ENCODE measurements at places on chromosomes 1 and 21.
A peak's percentile ranks its signal among the peaks of the same experiment; 100 is the strongest.

DNA sequence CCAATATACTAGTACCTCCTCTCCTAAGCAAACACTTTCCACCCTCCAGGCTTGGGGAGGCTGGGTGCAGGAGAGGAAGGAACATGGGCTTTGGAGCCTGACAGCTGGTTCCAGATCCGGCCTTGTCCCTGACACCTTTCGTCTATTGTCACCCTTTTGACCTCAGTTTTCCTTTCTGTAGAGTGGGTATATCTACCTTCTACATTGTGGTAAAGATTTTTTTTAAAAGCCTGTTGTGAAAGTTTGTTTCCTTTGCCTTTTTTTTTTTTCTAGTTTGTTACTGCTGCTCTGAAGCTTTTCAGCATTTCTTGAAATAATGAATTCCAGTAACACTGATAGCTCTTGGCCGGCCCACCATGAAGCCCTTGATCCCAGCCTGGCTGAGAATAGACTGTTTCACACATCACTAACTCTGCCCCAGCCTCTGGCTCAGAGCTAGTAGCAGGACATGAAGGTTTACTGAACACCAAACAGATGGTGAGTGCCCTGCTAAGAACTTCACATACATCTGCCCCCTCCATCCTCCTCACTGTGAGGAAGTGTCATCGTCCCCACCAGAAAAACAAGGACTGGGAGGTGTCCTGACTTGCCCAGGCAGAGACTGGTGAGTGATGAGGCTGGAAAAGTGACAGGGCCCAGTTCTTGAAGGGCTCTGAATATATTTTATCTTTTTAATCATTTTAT is 33.0 kb upstream of the ID3 start:
- DNase-seq = peak; percentile 21

GRCh38 chr1:59126366-59126765 is 170.5 kb upstream of the FGGY start:
- DNase-seq = no peak

DNA sequence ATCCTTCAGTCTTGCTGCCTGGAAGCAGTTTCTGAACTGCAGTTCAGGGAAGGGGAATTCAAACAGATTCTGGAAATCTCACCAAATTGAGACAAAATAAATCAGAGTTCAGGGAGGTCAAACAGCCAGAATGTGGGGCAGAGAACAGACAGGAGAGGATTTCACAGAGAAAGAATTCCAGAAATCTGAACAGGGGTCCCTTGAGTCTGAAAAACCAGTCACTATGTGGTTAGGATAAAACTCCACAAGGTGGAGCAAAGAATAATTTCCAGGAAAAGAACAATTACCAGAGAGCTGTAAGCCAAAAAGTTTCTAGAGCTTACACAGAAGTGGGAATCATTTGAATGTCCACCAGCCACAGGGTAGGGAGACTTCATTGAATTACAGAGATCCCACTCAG is 84.7 kb downstream of the URB2 start:
- DNase-seq = peak; percentile 6

GRCh38 chr1:205802060-205802459 is 10.9 kb downstream of the SLC41A1 start:
- no peak for DNase-seq

- peak; percentile 82 for DNase-seq
Measured at GRCh38 chr1:246930830-246931548, 759 bp downstream of the AHCTF1 start.

GRCh38 chr1:30196872-30197638 is 526.3 kb downstream of the MATN1 start:
- no peak for DNase-seq

DNA sequence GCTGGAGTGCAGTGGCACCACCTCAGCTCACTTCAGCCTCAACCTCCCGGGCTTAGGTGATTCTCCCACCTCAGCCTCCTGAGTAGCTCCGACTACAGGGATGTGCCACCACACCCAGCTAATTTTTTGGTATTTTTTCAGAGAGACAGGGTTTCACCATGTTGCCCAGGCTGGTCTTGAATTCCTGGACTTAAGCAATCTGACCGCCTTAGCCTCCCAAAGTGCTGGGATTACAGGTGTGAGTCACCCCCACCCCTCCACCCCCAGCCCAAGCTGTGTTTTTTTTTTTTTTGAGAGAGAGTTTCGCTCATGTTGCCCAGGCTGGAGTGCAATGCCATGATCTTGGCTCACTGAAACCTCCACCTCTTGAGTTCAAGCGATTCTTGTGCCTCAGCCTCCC is 75.4 kb downstream of the NKAIN1 start:
- no peak for DNase-seq

GRCh38 chr1:29809446-29810120 is 573.3 kb downstream of the PTPRU start:
- no peak for DNase-seq

GRCh38 chr1:109386054-109386717 is 11.5 kb downstream of the SORT1 start:
- DNase-seq = no peak

GRCh38 chr1:150477320-150477719 is 9.9 kb upstream of the TARS2 start:
- no peak for DNase-seq

DNA sequence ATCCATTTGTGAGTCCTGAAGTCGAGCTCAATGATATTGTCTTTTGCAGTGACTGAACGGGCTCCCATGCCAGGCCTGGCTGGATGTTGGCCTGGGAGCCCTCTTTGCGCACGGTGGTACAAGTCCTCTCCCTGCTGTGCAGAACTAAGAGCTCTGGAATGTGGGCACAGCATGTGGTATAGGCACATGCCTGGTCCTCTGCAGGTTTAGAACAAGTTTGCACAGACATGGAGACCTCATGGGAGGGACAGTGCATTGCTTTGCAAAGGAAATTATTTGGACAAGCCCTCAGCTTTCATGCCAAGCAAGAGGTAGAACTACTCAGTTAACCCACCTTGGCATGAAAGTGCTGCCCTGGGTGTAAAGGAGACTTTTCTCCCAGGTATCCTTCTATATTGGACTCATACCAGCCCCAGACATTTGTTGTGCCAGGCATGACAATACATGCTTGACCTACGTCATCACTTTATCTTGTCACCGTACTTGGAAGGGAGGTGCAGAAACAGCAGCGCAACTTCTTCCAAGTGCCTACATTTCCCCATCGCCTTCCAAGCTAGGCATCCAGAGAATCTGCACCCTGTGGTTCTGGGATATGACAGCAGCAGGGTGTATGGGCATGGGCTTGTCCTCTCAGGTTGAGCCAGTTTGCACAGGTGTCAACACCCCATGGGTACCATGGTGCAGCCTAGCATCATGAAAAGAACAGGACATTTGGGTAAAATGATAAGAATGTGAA is 37.6 kb upstream of the MRPS6 start:
- no peak for DNase-seq

DNA sequence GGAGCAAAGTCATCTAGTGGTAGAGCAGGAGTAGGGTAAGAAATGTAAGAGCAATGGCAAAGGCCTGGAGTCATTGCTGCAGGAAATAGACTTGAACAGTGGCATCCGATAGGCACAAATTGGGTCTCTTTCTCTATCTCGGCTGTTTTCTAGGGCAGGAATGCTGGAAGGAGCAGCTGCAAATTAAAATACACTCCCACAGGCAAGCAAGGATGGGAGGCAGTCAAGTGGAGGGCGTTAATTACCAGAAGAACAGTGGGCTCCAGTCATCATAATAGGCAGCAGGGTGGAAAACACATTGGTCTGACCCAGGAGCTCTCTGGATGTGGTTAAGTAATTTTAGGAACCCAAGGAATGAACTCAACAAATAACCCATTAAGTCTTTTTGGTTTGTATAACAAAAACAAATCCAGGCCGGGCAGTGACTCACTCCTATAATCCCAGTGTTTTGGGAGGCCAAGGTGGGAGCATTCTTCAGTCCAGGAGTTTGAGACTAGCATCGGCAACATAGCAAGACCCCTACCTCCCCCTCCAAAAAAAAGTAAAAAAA is 7.8 kb upstream of the TDRD5 start:
- no peak for DNase-seq

- DNase-seq = no peak
Measured at GRCh38 chr21:25953659-25954058, 216.9 kb downstream of the APP start.

- peak; percentile 18 for DNase-seq
Measured at GRCh38 chr21:33348706-33349105, 23.9 kb downstream of the IFNAR1 start.

- DNase-seq = no peak
Measured at GRCh38 chr1:70376196-70376595, 21.7 kb upstream of the ANKRD13C start.

DNA sequence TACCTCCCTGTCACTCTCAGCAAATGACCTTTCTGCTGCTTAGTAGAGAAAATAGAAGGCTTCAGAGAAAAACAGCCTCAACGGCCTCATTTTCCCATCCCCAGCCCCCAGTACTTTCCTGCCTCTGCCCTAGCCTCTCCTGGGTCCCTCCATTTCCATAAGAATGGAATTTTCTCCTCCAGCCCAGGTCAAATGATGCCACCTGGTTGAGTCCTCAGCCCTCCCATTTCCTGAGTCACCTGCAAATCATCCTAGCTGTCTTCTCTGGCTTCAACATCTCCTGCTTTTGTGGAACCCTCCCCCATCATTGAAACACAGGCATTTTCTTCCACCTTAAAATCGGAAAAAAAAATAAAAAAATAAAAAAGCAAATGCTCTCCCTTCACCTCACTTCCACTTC is 35.1 kb downstream of the OLIG1 start:
- no peak for DNase-seq

DNA sequence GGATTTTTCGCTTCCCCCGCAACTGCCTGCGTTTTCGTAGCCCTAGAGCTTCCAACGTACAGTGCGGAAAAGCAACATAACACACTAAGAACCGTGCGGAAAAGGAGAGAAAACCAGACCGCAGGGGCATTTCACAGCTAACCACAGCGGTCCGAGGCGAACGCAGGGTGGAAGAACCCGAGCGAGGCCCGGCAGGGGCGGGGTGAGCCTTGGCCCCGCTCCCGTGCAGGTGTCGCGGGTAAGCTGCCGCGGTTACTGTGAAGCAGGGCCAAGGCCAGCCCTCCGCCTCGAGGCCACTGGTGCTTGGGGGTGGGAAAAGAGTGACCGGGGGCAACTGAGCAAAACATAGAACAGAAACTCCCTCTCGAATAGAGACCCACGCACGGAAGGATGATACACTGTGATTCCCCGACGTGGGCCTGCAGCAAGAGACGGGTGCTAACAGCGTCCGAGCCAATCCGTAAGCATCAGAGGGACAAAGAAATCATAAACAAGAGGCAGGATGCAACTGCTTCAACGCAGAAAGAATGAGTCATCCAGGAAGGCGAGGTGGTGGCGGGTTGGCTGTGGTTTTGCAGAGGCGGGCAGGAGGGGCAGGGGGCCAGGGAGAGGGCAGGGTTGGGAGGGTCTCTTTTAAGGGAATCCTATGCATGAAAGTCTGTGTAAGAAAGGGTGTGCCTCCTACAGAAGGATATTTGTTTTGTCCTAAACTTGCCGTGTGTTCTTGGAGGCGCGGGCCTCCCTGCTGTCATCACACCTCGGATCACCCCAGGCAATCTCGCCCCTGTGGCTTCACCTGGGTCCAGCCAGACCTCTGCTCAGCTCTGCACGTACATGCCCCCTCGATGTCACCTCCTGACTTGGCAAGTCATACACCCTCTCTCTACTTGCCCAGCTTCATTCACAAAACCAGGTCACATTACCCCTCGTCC is 7.3 kb downstream of the GNG4 start:
- DNase-seq = no peak

GRCh38 chr1:36652011-36652410 is 169.3 kb upstream of the CSF3R start:
- DNase-seq = no peak

DNA sequence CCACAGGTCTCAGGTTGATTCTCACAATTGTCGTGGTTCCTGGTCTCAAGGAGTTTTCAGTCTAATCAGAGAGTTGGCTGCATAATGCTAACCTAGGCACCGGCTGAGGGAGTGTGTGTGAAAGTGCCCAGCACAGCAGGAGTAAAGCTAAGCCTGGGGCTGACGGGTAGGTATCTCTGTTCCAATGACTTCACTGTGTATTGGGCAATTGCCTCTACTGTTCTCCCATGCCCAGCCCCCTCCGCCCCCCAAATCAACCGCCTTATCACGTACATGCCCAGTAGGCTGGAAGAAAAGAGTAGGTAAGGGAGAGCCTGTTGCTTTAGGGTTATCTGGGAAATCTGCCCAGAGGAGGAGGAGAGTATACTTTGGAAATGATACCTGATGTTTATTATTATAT is 54.7 kb downstream of the MRPS6 start:
- no peak for DNase-seq

- no peak for DNase-seq
Measured at GRCh38 chr1:236207121-236207520, 64.8 kb downstream of the GPR137B start.

DNA sequence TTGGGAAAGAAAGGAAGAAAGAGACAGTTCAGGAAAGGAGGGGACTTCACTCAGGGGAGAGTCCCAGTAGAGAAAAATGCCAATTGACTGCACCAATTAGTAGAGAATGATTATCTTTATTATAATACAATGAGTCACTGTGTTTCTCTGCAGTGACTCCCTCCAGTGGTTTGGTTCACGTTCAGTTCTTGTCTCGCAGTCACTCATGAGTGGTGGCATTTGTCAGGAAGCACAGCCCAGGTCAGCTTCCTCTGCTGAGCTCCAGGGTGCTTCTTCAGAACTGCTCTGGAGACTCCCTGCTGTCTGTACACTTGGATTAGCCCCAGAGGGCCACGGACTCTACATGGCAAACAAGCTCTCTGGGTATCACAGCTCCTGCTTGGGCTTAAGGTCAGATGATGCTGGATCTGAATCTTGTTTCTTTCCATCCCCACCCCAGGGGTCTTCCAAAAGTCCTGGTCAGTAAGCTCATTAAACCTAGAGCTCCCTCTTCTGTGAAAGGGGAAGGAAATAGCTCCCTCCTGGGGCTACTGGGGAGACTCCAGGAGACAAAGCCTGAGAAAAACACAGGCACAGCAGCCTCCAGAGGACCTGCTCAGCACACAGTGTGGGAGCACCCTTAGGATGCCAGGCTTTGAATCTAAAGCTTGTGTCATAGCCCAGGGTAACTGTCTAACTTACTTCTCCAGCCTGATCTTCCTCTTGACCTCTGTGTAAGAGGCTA is 619.0 kb downstream of the AJAP1 start:
- DNase-seq = no peak

GRCh38 chr21:42545745-42546144 is 32.1 kb downstream of the SLC37A1 start:
- no peak for DNase-seq

GRCh38 chr1:1344655-1345361 is 4.4 kb downstream of the DVL1 start:
- peak; percentile 77 for DNase-seq

DNA sequence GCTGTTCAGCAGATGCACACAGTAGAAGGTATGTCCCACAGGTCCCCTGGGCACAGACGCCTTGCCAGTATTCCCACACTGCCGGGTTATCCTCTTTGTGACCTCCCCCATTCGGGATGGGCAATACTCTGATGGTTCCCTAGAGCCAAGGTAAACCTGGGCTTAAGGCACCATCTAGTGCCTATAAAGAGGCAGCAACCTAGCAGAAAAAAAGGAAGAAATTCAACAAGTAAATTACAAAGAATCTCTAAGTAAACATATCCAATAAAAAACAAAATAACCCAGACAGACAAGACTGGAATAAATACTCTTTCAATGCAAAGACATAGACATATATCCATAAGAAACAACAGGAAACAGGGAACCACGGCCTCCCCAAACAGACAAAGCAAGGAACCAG is 39.4 kb downstream of the HSF2BP start:
- no peak for DNase-seq

- no peak for DNase-seq
Measured at GRCh38 chr1:5885471-5886139, 106.6 kb downstream of the NPHP4 start.

GRCh38 chr1:196593955-196594354 is 14.3 kb downstream of the KCNT2 start:
- DNase-seq = no peak

All from adipocyte (in vitro differentiated cells).